A172 (cell line): ENCODE measurements at places on chromosomes 7 and 10. TPM values are rescaled to one million over a fixed set of nuclear protein-coding genes. Genes with fewer than 3 reads are reported as not detected.

TLL2 gene
- 0.12 and 0.38 TPM in 2 replicates for total RNA-seq

AOAH gene
- 0.53 and 0.64 TPM in 2 replicates for total RNA-seq

PROSER2 gene
- 18.5 and 23.8 TPM in 2 replicates for total RNA-seq

RTKN2 gene
- 20.2 and 23.8 TPM in 2 replicates for total RNA-seq

SCIN gene
- total RNA-seq: not detected in 2 replicates

FAM241B gene
- 7.4 and 10.8 TPM in 2 replicates for total RNA-seq

IL2RA gene
- not detected in 2 replicates for total RNA-seq

FBXL13 gene
- total RNA-seq: 1.5 and 2.9 TPM in 2 replicates

HPS1 gene
- total RNA-seq: 32.0 and 40.0 TPM in 2 replicates

HABP2 gene
- not detected in 2 replicates for total RNA-seq

PSMC2 gene
- total RNA-seq: 518 and 689 TPM in 2 replicates

MGMT gene
- total RNA-seq: not detected in 2 replicates

FAM221A gene
- total RNA-seq: 14.2 and 16.6 TPM in 2 replicates

AOC1 gene
- not detected in 2 replicates for total RNA-seq

- no peak for DNase-seq
Measured at GRCh38 chr7:1015196-1016121, 28.9 kb upstream of the GPR146 start.

GRCh38 chr10:59563531-59563930, 146.1 kb downstream of the SLC16A9 start:
- no peak for DNase-seq

DNA sequence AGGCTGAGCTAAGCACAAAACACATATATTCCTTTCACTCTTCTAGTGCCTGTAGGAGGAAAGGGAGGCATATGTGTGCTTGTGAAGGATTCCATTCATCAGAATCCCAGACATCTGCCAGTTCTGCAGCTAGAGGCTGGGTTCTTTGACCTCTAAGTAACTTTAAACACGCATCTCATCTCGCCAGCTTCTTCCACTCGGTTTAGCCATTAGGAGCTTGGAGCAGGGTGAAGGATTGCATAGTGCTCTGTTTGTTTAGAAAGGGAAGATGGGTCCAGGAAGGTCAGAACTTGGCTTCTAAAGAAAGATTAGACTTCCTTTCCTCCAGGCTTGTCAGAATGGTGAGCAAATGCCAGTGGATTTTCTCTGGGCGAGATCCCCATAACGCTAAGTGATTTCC, 43.6 kb downstream of the HK1 start:
- no peak for DNase-seq

DNA sequence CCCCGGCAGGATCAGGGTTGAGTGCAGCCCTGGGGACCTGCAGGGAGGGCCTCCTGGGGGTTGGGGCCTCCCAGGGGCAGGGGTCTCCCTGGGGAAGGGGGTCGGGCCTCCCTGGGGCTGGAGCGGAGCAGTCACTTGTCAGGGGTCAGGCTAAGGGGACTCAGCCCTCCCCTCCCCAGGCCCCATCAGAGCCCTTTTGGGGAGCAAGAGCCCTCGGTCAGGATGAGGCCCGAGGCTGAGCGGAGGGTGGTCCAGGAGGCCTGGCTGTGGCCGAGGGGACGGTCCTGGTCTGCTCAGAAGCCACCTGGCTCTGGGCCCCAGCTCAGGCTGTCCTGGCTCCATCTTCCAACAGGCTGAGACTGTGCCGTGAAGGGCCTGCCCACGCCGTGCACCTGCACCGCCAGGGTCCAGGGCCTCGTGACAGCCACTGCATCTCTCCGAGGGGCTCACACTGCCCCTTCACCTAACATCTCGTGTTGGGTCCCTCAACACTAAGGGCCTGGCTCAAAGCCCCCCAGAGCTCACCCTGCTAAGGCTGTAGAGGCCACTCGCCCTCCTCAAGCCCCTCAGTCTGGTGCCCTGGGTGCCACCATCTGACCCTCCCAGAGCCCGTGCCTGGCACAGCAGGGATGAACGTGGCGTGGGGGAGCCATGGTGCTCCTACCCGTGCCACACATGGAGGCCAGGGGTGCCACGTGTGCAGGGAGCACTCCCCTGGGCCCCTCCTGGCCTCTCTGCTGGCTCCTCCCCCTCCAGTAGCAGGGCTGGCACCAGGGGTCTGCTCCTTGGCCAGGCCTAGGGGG, 12.9 kb downstream of the BHLHA15 start:
- DNase-seq: no peak

- peak; percentile 18 for DNase-seq
Measured at GRCh38 chr10:80203835-80204676, 1.3 kb downstream of the ANXA11 start.

GRCh38 chr10:74922921-74923320, 96.5 kb downstream of the KAT6B start:
- peak; percentile 47 for DNase-seq

DNA sequence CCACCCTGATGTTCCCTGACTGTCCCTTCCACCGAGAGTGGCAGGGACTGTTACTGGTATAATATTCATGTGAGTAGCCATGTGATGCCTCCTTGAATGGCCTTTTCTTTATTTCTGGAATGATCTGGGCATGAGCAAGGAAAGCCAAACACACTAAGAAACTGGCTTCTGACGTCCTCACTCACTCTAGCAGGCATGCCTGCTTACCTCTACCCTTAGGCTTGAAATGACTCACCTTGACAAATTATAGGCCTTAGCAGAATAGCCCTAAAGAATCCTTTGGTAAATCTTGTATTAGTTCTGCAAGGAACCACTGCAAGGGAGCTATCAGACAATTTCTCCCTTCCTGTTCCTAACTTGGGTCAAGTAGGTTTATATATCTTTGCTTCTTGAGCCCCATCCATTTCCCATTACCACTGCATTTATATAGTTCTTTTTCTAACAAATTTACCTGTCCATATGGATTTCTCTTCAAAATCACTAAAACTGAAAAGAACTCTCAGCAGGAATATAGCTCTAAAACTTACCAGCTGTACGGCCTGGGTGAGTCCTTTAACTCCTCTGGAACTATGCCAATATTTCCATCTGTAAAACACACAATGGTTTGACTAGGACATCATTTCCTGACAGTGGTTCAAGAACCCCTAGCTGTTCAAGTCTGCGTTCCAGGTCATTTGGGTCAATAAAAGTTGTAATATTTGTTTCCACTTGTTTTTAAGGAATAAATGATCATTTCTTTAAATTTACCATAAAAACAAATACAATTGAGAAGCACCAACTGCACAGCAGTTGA, 13.0 kb upstream of the NDUFA5 start:
- DNase-seq: no peak

- peak; percentile 45 for DNase-seq
Measured at GRCh38 chr10:46255801-46256747, 30.7 kb upstream of the ANTXRL start.

- DNase-seq: no peak
Measured at GRCh38 chr10:79017882-79018520, 50.8 kb upstream of the ZMIZ1 start.

DNA sequence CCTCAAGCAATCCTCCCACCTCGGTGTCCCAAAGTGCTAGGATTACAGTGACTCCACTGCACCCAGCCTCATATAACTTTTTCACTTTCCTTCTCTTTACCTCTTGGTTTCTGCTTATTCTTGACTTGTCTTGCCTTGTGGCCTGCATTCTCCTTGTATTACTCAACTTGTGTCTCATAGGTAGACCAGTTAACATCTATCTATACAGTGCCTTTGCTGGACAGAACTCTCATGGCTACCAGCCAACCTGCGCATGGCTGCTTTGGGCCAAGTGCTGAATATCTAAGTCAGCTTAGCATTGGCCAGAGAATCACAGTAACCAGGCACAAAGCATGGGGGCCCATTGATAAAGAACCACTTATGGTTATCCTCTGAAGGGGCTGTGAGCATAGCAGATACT, 42.6 kb upstream of the ZNRF2 start:
- no peak for DNase-seq

- DNase-seq: no peak
Measured at GRCh38 chr7:142750321-142750938, 1.2 kb downstream of the PRSS1 start.

DNA sequence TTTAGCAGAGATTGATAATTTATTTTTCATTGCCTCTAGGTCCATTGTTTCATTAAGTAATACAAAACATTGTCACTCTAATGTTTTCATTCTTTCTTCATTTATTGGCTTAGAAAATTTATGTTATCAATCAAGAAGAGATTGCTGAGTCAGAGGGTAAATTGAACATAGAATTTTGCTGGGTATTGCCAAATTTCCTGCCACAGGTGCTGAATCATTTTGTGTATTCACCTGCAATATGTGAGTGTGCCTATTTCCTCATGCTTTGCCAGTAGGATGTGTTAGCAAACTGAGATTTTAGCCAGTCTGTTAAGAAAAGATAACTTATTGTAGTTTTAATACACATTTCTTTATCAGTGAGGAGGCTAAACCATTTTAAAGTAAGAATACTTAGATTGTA, 38.0 kb downstream of the MARCHF5 start:
- DNase-seq: no peak

GRCh38 chr7:123292227-123292626, 92.5 kb upstream of the SLC13A1 start:
- DNase-seq: no peak

DNA sequence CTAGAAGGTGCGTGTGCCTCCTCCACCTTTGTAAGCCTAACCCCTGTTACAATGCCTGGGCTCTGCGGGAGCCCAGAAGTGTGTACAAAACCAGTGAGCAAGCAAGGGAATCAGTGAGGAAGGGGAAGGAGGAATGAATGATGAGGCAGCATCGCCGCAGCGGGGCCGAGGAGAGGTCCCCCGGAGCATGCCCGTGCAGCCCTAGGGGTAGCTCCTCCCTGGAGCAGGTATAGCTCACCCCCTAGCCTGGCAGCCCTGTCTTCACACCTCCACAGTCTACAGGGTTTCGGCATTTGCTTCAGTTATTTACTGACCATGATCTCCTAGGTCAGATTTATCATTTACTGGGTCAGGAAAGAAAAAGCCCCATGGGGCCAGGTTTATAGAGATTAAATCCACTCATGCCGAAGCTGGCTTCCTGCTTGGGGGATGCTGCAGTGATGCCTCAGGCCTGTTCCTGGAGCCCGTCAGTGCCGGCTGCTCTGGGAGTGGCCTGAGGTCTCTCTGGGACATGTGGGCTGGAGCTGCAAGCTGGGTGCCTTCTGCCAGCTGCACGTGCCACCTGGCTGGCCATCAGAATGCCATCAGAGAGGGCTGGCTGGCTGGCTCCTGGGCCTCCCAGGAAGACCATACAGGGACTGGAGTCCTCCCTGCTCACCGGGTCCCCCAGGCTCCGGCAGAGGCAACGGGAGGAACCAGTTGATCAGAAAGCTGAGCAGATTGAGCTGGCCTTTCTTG, 138.9 kb downstream of the GRK5 start:
- DNase-seq: peak; percentile 30

- peak; percentile 30 for DNase-seq
Measured at GRCh38 chr7:30970594-30971094, 6.9 kb downstream of the GHRHR start.

DNA sequence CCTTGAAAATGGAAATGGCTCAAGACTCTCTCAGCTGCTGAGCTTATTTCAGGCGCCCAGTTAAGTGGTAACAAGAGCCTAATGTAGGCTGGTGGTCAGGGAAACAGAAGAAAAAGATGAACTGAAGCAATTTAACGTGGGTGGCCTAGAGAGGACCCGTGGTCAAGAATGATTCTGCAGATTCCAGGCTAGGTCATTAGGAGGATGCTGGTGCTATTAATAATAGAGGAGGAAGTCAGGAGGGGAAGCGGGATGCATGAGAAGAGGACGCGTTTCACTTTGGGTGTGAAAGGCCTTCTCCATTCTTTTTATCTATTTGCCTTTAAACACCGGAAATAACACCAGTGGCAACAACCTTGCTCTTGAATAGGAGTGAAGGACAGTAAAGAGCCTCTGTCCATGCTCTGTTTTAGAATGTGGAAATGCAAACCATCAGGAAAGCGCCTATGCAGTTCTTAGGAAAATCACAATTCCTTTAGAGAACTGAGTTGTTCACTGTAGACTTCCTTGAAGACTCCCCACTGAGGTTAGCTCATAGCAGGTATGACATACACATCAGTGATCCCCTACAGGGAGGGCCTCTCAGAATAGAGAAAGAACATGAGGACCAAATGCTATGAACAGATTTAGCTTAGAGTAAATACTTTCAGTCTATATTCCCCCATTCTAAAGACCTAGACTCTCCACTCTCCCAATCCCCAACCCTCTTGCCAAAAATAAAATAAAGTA, 8.6 kb downstream of the LIPA start:
- no peak for DNase-seq

DNA sequence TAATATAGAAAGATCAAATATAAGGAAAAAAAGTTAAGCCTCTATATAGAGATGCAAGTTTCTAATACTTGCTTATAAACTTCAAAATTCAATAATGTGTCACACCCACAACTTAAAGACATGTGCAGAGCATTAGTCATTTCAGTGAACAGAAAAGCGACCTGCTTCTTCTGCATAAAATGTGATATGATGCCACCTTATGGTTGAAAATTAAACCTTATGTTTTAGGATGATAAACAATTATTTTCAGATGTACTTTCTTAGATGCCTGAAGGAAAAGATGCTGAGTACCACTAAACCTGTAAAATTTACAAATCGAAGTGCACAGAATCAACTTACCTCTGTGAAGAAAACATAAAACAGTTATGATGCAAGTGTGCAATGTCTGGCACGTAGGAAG, 96.0 kb downstream of the MTERF1 start:
- peak; percentile 55 for DNase-seq

DNA sequence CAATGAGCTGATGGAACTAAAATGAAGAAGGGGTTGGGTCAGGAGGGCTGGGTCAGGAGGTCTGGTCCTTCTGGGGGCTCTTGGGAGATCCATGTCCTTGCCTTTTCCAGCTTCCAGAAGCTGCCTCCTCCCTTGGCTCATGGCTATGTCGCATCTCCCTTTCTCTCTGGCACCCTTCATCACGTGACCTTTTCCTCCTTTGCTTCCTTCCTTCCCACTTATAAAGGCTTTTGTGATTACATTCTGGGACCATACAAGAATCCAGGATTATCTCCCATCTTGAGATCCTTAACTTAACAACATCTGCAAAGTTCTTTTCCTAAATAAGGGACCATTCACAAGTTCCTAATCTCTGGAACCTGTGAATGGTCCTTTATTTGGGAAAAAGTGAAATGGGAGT, 290.2 kb downstream of the GALNT17 start:
- DNase-seq: no peak

GRCh38 chr7:1081931-1082401, 5.9 kb upstream of the GPER1 start:
- peak; percentile 79 for DNase-seq

GRCh38 chr7:17369691-17370426, 71.4 kb downstream of the AHR start:
- DNase-seq: peak; percentile 49

DNA sequence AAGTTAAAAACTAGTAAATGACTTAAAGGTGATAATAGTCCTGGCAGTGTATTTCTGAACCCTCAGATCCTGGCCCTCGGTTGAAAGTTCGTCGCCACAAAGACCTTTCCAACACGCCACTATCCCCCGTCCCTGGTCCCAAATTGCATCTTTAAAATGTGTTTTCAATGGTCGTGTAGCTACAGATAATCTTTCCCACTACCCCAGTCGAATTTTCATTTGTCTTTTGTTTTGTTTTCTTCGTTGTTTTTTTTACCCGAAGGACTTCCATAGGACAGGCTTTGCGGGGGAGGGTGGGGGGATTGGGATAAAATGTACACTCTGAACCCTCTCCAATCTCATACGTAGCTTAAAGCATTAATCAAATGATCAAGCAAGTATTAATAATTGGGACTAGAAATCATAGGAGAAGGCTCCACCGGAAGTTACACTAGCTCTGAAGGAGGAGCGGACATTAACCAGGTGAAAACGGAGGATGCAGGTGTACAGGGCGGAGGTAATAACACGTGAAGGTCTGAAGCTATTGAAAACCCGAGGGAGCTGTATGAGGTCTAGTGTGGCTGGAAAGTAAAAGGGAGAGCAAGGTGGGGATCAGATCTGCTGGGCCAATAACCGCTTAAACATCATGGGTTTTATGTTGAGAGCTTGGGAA, 32.8 kb upstream of the PHF14 start:
- no peak for DNase-seq

GRCh38 chr10:123642293-123642692, 23.9 kb upstream of the GPR26 start:
- DNase-seq: no peak
